ENCODE measurements at places on chromosomes 4 and X.

DNA sequence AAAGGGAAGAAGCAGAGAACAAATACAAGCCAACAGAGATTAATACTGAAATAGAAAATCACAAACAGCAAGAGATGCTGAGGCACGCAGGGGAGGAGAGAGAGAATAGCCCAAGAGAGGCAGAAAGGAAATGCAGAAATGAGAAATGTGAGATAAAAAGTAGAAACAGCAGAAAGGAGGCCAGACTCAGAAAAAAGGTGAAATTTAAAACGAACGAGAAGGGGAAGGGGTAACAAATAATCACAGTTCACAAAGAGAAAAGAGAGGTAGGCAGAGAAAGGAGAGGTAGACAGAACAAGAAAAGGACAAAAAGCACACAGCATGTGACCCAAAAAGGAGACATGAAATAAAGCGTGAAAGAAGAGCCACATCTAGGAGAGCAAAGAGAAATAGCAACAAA lies 264.4 kb downstream of the CHIC1 start:
- no peak for DNase-seq

- DNase-seq: no peak
Measured at GRCh38 chr4:114839986-114840385, 241.4 kb downstream of the UGT8 start.

GRCh38 chr4:56048383-56048701 lies 99.6 kb downstream of the CEP135 start:
- DNase-seq: no peak

- no peak for DNase-seq
Measured at GRCh38 chrX:20116577-20117240, at the start of gene MAP7D2. Gene MAP7D2 (minus strand): TSS chrX:20116907. CDS start chrX:20116879, 28 bp downstream.

GRCh38 chr4:155526452-155527169 lies 140.0 kb upstream of the GUCY1A1 start:
- DNase-seq: peak; percentile 58

GRCh38 chrX:78658414-78658813 lies 714 bp downstream of the RTL3 start:
- DNase-seq: no peak

DNA sequence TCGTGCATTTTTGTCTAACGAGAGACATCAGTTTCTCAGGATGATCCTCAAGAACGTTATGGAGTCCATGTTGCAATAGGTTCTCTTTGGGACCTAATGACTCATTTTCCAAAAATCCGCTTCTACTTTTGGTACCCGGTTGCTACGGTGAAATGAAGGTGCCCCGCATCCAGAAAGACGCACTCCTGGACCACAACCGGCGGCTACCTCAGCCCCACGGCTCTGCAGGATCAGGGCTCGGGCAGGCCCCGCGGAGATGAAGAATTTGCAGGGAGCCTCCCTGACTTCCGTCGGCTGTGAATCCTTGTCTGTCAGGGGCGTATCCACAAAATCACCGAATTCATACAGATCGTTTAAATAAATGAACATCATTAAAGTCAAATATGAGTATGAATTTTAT lies 15.6 kb downstream of the GTPBP6 start:
- DNase-seq: no peak

DNA sequence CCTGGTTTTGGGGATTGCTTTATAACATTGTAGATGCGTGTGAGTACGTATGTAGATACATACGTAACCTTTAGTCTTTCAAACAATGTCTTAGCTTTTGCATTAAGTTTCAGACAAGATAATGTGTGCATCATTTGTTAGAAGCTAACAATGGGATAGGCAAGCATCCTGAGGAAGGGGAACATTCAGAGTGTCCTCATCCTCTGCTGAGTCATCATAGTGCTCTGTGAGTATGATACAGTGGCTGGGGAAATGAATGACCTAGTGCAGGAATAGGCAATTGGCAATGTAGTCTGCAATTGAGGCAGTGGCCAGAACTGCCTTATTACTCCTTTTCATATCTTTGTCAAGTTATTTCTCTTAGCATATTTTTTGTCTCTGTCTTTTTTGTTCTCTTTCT lies 7.3 kb downstream of the NAP1L5 start:
- no peak for DNase-seq
